SW 1271 (cell line): ENCODE measurements at places on chromosomes 12 and 14.

GRCh38 chr14:99700379-99700778 lies 16.3 kb downstream of the CYP46A1 start:
- DNase-seq: no peak

GRCh38 chr12:21546716-21547115 lies 20.6 kb downstream of the SPX start:
- DNase-seq: no peak

GRCh38 chr14:68211886-68212285 lies 392.3 kb downstream of the RAD51B start:
- no peak for DNase-seq

DNA sequence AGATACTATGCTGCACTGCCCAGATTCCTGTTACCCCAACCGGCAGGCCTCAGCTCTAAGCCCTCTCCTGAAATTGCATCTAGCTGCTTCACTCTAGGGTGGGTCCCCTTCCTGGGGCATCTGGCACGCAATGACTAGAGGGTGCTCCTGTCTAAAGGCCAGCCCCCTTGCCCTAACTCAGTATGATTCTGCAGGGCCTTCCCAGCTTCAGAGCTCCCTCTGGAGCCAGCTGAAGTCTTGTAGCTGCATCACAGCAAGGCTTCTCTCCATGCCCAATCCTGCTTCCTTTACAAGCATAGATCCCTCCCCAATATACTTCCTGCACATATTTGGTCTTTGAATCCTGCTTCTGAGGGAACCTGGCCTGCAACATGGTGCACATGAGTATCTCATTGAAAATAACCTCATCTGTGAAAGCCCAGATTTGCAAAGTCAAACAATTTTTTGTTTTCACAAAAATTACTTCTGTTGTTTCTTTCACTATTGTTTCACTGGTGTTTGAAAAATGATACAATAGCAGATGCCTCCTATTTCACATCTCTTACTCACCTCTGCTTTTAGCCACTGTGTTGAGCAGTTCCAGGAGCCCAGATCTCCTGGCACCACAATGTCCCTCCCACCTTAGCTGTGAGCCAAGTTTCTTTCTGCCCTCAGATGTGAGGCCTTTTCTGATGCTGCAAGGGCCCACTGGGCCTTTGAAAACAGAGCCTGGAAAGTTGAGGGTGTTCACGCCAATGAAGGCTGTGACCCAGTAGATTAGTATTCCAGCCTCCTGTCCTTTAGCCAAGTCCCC lies 169.5 kb upstream of the EGLN3 start:
- no peak for DNase-seq

DNA sequence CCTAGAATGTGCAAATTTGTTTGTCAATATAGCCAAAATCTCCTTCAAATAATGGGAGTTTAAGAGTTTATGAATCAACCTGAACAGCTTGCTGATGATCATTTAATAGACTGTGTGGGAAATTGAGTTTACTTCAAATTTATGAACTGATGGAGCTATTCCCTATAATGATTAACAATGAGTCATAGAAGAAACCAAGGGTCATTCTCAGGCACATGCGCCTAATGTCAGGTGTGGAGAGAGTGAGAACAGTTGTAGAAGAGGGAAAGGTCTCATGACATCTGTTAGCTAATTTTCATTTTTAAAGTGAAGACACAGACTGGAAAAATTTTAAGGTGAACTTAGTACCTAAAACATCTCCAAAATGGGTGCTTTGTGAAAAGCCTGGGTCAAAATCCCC lies 191.8 kb downstream of the BMP4 start:
- no peak for DNase-seq

- no peak for DNase-seq
Observed at GRCh38 chr12:59191372-59191771, 271.1 kb upstream of the LRIG3 start.

GRCh38 chr12:83150465-83151189 lies 463.9 kb downstream of the TMTC2 start:
- DNase-seq: no peak

DNA sequence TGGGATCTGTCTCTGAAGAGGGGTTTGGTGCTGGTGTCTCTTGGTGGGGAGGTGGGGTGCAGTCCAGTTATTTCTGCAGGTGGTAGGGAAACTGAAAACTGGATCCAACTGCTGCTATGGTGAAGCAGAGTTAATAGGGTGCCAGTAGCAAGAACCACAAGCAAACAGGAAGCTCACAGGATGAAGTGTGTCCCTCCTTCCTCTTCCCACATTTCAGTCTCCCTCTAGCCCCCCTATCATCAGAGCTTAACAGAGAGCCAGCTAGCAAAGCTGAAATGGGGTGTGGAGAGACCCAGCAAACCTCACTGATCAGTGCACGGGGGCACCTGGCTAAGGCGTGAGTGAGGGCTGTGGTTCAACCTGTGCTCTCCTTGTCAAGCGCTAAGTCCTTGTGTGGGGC lies 69.1 kb upstream of the C12orf71 start:
- no peak for DNase-seq

DNA sequence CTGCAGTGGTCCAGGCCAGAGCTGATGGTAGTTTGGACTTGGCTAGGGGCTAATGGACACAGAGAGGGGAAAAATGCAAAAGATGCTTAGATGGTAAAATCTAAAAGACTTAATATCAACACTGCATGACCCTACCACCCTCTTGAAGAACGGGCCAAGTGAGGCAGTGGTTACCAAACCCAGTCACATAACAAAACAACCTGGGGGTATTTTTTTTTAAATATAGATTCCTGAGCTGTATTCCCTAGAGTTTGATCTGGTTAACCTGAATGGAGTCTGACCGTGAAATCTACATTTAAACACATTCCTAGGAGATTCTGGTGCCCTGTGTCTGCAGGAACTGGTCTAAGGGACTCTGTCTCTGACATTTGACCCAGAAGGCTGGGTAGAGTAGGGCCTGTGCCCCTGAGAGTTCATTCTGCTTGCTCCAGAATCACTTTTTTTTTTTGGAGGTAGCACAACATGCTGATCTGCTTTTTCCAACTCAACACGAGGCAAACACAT lies 15.7 kb downstream of the ABHD4 start:
- DNase-seq: no peak

GRCh38 chr12:79871621-79872020 lies 63.3 kb downstream of the PPP1R12A start:
- no peak for DNase-seq

DNA sequence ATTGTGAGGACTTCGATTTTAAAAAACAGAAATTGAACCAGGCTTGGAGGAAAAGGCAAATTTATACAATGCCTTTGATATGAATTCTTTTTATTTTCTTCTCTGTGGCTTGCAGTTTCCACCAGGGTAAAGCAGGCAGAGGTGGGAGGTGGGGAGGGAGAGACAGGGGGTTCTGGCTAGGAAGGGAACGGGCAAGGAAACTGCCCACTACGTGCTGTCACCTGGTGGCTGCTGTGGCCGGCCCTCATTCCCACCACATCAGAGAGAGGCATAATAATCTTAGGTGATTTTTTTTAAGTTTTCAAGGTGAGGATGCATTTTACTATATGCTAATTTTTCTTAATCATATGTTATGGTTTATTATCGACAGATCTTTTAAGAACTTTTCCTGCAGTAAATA lies 145.8 kb downstream of the CACNA1C start:
- DNase-seq: no peak

DNA sequence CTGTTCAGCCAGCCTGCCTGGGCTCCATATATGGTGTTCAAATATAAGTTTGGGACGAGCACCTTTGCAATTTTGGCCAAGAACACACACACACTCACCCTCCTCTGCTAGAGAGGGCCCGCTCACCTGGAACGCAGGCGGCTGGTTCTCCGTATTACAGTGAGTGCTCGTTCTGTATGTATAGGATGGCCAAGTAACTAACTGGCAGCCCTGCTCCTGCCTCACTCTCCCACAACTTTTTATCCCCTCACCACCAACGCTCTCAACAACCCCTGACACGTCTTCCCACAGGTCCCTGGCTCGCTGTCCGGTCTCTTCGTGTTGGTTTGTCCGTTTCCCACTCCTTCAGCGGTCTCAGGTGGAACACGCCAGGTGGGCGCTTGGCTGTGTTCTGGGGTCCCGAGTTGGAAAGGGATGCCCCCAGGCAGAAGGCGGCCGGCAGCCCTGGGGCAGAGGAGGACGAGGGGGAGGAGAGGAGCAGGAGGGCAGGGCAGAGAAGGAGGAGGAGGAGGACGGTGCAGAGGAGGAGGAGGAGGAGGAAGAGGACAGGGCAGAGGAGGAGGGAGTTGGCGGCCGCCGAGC lies 398 bp upstream of the MSRB3 start:
- DNase-seq: no peak

DNA sequence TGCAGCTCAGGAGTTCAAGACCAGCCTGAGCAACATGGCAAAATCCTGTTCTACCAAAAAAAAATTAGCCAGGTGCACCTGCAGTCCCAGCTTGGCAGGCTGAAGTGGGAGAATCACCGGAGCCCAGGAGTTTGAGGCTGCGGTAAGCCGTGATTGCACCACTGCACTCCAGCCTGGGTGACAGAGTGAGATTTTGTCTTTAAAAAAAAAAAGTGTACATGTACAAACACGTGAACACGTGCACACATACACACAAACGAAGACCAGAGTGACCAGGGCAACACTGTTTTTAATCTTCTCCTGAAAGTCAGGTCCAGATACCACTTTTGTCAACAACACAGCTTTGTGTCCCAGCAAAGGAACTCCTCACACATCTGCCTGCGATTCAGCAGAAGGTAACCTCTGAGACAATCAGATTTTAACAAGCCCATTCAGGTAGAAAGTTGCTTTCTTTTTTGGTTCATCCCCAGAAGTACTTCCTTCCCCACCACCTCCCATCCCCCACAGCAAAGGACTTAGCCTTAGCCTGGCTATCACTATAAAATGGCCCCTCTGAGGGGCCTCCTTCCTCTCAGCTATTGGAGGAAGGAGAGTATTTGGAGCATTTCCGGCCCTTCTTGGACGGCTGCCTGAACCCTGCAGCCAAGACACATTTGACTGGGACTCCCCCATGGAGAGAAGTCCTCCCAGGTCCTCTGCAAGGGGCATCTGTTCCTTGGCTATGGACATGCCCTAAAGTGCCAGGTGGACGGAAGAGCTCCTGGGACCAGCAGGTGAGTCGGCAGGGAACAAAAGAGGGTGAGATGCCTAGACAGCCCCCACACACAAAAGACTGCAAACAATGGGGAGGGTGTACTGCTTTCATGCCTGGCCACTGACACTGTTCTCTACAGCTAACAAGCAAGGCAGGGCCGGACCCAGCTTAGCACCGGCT lies 9.8 kb downstream of the CTDSP2 start:
- peak; percentile 76 for DNase-seq

GRCh38 chr12:100534625-100535227 lies 38.8 kb upstream of the GAS2L3 start:
- DNase-seq: no peak

DNA sequence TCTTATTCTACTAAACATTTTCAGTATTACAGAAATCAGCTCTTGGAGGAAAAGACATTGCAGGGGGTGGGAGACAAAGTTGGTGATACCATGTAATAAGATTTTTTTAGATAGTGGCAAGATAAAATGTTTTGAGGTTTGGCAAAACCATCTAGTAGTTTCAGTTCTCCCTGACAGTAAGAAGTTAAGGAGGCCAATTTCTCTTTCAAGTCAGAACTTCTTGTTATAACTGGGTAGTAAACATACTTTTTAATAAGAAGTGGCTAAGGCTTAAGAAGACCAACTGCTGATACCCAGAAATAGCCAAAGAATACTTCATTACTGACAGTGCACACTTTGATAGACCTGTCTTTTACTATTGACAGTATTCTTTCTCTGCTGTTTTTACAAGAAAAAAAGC lies 452.3 kb downstream of the DIO2 start:
- no peak for DNase-seq

DNA sequence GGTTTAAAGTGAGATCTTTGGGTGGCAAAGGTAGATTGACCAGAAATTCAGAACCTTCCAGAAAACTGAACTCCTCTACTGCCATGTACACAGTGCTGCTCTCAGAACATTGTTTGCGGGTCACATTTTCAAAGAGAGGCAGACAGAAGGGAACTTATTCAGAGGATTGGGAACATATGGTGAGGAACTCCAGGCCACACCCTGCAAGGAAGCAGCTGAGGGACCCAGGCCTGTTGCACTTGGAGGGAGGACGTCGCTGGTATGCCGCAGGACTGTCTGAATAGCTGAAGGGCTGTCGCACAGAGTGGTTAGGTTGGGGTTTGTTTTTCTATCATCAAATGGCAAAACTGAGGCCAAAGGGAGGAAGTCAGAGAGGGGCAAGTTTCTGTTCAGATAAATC lies 441.1 kb downstream of the DPF3 start:
- DNase-seq: no peak

DNA sequence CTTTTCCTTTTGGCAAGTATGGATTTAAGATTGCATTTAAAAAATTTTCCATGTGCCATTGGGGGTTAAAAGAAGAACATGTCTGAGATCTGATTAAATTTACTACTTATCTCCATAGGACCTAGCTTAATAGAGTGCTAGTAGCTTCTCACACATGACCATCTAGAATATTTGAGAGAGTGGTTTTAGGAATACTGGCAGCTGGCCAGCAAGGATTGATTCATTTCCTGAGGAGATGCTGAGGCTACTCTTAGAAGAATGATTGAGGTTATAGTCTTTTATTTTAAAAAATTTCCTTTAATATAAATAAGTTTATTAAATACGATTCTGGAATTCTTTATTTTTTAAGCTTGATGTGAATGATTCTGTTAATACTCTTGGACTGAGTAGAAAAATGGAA lies 56.2 kb downstream of the MIPOL1 start:
- peak; percentile 32 for DNase-seq

DNA sequence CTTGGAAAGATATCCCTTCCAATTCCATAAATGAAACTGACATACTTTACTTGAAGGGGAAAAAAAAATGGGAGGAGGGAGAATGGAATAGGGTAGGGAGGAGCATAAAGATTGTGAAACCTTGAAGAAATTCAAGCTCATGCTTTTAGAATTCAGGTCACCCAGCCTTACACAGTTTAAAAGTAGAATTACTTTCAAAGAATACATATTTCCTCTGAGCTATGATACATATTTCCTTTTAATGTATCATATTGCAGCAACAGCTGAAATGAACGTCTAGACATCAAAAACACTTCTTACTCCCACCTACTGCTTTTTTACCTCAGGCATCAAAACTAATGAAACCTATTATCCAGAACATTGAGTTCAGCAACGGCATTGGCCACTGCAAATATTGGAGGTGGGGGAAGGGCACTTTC lies 156.0 kb downstream of the MED13L start:
- no peak for DNase-seq

DNA sequence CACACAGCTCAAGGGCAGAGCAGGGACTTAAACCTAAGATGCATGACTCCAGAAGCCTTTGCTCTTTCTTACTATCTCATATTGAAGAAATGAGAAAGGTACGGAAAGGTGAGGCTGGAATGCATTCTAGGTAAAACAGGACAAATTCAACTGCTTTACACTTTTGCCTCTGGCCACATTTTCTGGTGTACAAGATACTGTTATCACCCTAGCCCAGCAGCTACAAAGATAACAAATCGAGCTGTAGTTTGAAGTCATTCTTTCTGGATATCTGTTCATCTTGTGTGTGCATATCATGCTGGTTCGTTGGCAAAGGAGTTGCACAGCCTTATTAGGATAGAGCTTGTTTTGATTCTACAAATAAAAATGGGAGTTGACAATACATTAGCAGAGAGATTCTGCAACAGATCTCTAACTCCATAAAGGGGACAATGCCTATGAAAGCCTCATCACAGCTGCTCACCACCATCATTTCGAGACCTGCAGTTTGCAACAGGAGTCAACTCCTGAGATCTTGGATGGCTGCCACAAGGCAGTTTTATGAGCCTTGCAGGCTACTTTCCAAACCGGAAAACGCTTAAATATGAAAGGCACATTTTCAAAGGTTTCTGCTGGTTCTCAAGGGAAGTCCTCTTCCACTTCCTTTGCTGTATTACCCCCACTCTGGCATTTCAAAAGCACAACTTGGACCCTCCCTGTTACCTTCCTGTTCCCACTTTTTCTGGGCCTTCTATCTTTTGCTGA lies 64.9 kb downstream of the STXBP6 start:
- no peak for DNase-seq
